ENCODE measurements at places on chromosomes 16 and 17. TPM values are rescaled to one million over a fixed set of nuclear protein-coding genes. Genes with fewer than 3 reads are reported as not detected.

RAB34 gene
- total RNA-seq: 25.6 TPM

PCGF2 gene
- 7.8 TPM for total RNA-seq

ITPRIPL2 gene
- total RNA-seq: 40.2 TPM

NPIPA7 gene
- total RNA-seq: not detected

LLGL2 gene
- 14.8 TPM for total RNA-seq

DNAH3 gene
- total RNA-seq: not detected

CEP20 gene
- total RNA-seq: 20.4 TPM

TLCD3B gene
- not detected for total RNA-seq

BEAN1 gene
- 0.34 TPM for total RNA-seq

GCGR gene
- not detected for total RNA-seq

NECAB2 gene
- not detected for total RNA-seq

ARHGAP44 gene
- 0.68 TPM for total RNA-seq

NPIPA8 gene
- total RNA-seq: not detected

BICDL2 gene
- total RNA-seq: not detected

GPRC5C gene
- 1.8 TPM for total RNA-seq

C16orf74 gene
- 12.4 TPM for total RNA-seq

ABCA9 gene
- 3.3 TPM for total RNA-seq

LRRC46 gene
- 0.05 TPM for total RNA-seq

MPP3 gene
- total RNA-seq: 4.9 TPM

HOXB5 gene
- total RNA-seq: 0.17 TPM

CCP110 gene
- total RNA-seq: 18.8 TPM

FOXJ1 gene
- not detected for total RNA-seq

GAST gene
- total RNA-seq: not detected

KRTAP3-2 gene
- not detected for total RNA-seq

RUNDC3A gene
- total RNA-seq: not detected

NPB gene
- not detected for total RNA-seq

KRT222 gene
- total RNA-seq: 0.34 TPM

PRCD gene
- total RNA-seq: 0.68 TPM

DOC2B gene
- total RNA-seq: 57.9 TPM

PPP1R27 gene
- not detected for total RNA-seq

MT2A gene
- 82.5 TPM for total RNA-seq

TMEM256 gene
- 112 TPM for total RNA-seq

EXOC3L1 gene
- total RNA-seq: 45.8 TPM

TMC5 gene
- total RNA-seq: 0.05 TPM

SLFN13 gene
- 5.8 TPM for total RNA-seq

SYT17 gene
- total RNA-seq: 2.2 TPM

SDK2 gene
- total RNA-seq: not detected

All from dermis blood vessel endothelial cell (primary cell).